ENCODE measurements at places on chromosomes 7 and 10.

- no peak for DNase-seq
Measured at GRCh38 chr7:110964775-110965174, 126.2 kb upstream of the LRRN3 start.

- peak; percentile 59 for DNase-seq
Measured at GRCh38 chr7:100483722-100484672, at the start of gene NYAP1. TSS of gene NYAP1 (plus strand) at chr7:100483927. CDS start at chr7:100485312, 1,385 bp downstream.

GRCh38 chr7:80960244-80960795 is 41.5 kb upstream of the SEMA3C start:
- no peak for DNase-seq

GRCh38 chr10:120789303-120790203 is 61.6 kb upstream of the WDR11 start:
- no peak for DNase-seq

- DNase-seq = no peak
Measured at GRCh38 chr7:83509255-83510021, 139.5 kb downstream of the SEMA3E start.

- no peak for DNase-seq
Measured at GRCh38 chr10:25896421-25896820, 37.6 kb upstream of the MYO3A start.

DNA sequence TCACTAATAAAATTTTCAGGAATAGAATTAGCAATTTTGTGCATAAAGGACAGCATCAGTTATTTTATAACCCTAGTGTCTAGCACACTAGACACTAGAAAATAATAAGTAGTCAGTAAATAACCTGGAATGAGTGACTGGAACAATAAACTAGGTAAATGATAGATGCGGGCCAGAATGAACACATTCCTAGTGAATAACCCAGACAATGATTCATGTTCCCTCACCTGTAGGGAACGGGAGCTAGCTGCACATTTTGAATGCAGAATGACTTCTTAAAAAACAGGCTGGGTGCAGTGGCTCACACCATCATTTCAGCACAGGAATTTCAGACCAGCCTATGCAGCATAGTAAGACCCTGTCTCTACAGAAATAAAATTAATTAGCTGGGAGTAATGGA is 3.2 kb upstream of the ATOH7 start:
- no peak for DNase-seq

GRCh38 chr10:4473977-4474376 is 352.0 kb upstream of the AKR1E2 start:
- no peak for DNase-seq

DNA sequence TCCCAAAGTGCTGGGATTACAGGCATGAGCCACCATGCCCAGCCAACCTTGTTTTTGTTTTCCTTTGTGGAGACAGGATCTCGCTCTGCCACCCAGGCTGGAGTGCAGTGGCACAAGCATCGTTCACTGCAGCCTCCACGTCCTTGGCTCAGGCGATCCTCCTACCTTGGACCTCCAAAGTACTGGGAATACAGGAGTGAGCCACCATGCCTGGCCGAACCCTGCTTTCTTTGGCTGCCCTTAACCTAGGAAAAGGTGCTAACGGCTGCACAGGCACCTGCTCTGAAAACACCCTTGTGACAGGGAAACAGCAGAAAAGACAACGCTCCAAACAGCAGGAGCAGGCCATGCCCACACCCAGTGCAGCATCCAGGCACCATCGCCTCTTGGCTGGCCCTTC is 71.9 kb downstream of the OAT start:
- no peak for DNase-seq

DNA sequence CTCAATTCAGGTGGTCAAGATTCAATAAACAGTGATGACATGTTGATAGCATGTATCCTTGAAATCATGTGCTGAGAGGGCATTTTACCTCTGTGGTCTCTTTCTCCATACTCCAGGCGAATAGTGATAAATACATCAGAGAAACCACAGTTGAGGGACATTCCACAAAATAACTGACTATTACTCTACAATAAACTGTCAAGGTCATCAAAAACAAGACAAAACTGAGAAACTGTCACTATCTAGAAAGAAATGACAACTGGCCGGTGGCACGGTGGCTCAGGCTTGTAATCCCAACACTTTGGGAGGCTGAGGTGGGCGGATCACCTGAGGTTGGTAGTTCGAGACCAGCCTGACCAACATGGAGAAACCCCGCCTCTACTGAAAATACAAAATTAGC is 16.2 kb downstream of the SFR1 start:
- DNase-seq = no peak

DNA sequence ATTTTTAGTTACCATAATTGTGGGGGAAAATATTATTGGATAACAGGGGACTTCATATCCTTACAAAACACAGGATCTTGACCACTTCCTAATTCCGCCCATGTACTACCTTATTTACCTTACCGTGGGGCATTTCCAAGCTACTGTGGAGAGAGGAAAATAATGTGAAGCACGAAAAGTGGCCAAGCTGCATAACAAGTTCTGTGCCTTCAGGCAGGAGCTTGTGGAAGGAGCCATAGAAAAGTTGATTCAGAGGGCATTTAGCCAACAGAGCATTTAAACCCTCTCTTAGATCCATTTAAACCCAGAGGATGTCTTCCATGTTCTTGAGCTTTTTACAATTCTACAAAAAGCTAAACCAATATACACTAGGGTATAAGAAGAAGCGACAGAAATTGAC is 41.6 kb downstream of the DNAJB9 start:
- no peak for DNase-seq

DNA sequence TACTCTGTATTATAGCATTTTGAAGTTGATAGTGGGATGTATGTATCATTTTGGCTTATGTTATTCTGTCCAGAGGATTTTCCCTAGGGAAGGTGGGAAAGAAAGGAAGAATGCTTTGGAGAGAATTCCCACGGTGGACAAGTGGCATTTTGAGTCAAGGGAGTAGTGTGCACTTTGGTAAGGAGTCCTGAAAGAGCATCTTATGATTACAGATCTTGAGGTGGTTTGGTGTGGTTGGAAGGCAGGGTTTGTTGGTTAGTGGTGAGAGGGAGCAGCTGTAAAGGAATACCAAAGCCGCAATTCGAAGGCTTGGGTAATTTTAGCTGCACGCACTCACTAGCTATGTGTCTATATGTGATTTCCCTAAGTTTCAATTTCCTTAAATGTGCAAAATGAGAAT is 16.1 kb downstream of the CCSER2 start:
- DNase-seq = no peak

- no peak for DNase-seq
Measured at GRCh38 chr10:48821692-48822091, 117.9 kb downstream of the LRRC18 start.

DNA sequence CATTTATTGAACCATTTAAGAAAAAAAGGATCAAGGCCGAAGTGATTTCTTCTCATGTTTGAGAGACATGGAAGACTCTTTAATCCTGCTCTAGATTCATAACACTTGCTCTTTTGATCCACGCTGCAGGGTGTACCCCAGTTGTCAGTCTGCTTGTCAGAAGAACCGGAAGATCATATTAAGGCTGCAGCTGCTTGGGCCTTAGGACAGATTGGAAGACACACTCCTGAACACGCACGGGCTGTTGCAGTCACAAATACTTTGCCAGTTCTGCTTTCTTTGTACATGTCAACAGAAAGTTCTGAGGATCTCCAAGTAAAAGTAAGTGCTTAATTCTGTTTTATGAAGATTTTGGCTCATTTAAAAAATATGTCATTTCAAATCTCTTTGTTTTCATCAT is 46.3 kb downstream of the SPAG6 start:
- no peak for DNase-seq

DNA sequence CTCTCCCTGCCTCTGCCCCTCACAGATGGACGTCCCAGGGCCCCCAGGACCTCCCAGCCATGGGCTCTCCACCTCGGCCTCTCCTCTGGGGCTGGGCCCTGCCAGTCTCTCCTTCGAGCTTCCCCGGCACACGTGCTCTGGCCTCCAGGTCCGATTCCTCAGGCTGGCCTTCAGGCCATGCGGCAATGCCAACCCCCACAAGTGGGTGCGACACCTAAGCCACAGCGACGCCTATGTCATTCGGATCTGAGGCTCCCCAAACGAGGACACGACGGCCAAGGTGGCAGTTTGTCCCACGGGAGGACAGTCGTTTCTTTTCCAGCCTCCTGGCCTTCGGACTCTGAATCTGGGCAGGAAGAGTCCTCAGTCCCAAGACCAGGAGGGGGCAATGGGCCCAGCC is 5.2 kb downstream of the AP4M1 start:
- no peak for DNase-seq

DNA sequence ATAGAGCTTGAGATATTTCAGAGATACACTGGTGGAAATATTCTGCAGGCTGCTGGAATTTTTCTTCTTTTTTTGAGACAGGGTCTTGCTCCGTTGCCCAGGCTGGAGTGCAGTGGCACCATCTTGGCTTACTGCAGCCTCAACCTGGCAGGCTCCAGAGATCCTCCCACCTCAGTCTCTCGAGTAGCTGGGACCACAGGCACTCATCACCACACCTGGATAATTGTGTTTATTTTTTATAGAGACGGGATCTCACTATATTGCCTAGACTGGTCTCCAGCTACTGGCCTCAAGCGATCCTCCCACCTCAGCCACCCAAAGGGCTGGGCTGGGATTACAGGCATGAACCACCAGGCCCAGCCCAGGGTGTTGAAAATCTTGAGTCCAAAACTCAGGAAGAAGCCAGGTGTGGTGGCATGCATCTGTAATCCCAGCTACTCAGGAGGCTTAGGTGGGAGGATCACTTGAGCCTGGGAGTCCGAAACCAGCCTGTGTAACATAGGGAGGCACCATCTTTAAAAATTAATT is 55.7 kb upstream of the FOXK1 start:
- DNase-seq = no peak

All from NCI-H2171 (cell line).